ENCODE measurements at places on chromosomes 7 and 10. TPM values are rescaled to one million over a fixed set of nuclear protein-coding genes. Genes with fewer than 3 reads are reported as not detected.

FAM25G gene
- not detected for total RNA-seq

STRIP2 gene
- 0.68 TPM for total RNA-seq

CYP26C1 gene
- 0.22 TPM for total RNA-seq

FZD8 gene
- total RNA-seq, result 2.9 TPM

GBX1 gene
- total RNA-seq, result not detected
